ENCODE measurements at places on chromosomes 7 and 10.

GRCh38 chr10:58174831-58175230, 92.9 kb downstream of the IPMK start:
- DNase-seq: no peak

- DNase-seq: no peak
Measured at GRCh38 chr7:19670806-19671205, 38.0 kb downstream of the POLR1F start.

- peak; percentile 68 for DNase-seq
Measured at GRCh38 chr7:88243345-88243909, 23.6 kb upstream of the SRI start.

DNA sequence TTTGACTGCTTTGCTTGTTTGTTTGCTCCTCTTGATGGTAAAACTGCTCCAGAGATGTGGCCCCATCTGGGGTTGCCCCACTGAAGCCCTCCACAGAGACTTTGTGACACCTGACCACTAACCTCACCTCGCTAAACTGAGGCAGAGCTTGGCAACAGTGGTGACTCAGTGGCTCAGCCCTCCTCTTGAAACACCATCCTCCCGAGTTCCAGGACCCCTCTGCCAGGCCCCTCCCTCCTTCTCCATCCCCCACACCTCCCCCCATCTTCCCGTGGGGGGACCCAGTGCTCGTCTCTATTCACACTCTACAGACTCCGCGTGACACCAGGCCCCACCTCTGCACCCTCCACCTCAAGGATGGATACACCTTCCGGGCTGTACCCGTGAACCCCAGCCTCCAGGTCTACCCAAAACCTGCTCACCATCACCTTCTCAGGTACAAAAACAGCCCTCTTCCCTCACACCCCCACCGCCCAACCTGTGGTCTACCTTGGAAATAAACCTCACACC, 19.0 kb upstream of the RET start:
- DNase-seq: no peak

DNA sequence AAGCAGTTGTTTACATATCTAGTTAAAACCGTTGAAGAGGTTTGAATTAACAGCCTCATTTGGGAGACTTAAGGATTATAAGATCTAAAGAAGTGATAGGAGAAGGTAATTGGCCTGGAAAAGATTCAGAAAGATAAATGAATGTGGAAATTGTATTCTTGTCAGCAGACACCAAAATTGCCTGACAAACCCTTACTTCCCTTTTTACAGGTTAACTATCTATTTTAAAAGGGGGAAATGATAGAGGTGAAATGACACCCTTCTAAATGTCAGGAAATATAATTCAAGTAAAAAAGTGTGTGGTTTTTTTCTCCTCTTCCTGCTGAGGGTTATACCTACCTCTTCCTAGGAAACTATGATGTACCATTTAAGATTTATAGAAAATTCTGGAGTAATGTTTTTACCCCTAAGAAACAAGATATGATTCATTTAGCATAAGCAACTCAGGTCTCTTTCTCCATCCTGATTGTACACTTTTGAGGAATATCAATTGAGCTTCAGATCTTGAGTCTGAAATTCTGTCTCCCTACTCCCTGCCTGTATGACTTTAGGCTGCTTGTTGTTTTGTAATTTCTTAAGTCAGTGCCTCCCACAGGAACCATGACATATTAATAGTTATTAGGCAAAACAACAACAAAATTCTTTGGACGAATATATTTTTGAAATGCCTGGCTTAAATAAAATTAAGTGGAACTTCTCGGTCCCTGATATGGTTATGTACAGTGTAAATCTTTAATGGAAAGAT, 250.4 kb downstream of the RNLS start:
- peak; percentile 52 for DNase-seq

- DNase-seq: peak; percentile 78
Measured at GRCh38 chr7:100674411-100675104, 1.0 kb downstream of the GNB2 start.

- DNase-seq: no peak
Measured at GRCh38 chr7:96719164-96719563, 9.5 kb upstream of the SEM1 start.

DNA sequence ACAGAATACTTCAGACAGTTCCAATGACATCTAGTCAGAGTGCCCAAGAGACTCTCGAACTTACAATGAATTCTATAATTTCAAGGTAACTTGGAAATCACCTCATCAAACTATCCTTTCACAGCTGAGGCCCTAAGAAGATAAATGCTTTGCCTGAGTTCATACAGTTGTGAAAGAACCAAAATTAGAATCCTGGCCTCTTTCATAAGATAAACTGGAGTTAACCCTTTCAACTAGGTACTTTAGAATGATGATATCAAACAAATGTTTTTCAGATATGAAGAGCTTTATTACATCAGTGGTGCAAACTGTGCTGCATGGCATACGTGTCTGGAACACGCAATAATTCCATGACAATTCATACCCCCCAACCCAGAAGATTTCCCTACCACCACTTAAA, 17.9 kb downstream of the DOCK4 start:
- DNase-seq: no peak

GRCh38 chr10:101653536-101653935, 41.4 kb downstream of the FBXW4 start:
- DNase-seq: no peak

DNA sequence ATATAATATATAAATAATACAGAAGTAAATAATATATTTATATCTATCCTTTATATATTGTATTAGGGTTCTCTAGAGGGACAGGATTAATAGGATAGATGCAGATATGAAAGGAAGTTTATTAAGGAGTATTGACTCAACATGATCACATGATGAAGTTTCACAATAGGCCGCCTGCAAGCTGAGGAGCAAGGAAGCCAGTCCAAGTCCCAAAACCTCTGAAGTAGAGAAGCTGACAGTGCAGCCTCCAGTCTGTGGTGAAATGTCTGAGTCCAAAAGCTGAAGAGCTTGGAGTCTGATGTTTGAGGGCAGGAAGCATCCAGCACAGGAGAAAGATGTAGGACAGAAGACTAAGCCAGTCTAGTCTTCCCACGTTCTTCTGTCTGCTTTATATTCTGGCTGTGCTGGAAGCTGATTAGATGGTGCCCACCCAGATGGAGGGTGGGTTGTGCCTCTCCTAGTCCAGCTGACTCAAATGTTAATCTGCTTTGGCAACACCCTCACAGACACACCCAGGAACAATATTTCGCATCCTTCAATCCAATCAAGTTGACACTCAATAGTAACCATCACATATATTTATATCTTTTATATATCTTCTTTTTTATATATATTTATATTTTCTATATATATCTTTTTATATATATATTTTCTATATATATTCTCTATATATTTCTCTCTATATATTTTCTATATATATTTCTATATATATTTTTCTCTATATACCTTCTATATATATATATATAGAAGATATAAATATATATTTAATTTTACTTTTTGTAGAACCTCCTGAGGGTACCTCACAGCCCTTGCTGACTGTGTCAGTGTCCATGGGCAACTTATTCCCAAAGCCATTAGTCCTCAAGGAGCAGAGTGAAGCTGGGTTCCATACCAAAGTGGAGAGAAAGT, 24.6 kb upstream of the AKR1B10 start:
- no peak for DNase-seq

DNA sequence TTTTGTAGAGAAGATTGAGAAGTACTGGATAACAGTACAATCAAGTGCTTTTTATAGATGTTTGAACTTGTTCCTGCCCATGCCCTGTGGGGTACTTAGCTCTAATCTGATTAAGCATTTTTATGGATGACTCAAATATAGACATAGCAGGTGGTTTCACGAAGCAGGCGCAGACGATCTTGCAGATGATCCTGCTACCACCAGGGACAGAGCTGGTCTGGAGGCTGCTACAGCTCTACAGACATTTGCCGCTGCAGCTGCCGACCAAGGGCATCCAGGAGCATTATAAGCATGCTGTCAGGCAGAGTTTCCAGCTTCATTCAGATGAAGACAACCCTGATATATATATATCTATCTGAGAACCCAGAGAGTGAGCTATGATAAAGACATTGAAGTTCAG, 650.4 kb downstream of the NXPH1 start:
- no peak for DNase-seq

DNA sequence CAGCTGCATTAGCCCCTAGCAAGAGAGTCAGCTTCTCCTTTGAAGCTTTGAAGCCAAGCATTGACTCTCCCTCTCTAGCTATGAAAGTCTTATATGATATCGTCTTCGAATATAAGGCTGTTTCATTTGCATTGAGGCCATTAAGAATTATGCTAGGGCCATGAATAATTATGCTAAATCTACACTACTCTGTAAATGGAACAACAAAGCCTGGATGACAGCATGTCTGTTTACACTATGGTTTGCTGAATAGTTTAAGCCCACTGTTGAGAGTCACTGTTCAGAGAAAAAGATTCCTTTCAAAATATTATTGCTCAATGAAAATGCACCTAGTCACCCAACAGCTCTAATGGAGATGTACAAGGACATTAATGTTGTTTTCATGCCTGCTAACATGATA, 52.8 kb downstream of the ZNF438 start:
- DNase-seq: no peak

DNA sequence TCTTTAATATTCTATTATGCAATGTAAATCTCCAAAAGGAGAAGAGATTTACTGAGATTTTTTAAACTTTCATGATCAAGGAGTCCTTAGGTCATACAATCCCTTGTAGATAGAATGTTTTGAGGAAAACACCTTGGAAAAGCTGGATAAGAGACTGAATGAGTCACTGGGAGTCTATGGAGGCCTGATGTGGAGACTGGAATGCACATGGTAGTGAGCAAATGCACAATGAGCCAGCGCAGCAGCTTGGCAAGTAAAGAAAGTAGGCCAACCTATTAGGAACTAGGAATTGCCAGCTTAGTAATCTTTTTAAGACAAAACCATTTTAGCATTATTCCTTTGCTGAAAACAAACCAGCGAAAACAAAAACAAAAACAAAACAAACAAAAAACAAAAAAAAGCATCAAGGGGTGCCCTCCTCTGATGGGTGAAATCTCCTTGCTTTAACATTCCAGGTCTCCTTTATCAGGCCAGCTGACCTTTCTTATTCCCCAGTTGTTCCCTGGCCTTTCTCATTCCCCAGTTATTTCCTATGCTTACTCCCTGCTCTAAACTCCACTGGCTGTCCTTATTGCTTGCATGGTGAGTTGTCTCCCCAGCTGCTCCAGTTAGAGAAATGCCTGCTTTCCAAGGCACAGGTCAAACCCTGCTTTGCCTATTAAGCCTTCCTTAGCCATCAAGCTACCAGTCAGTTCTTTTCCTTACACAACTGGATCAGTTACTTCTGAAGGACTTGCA, 135.8 kb downstream of the PLCE1 start:
- no peak for DNase-seq

DNA sequence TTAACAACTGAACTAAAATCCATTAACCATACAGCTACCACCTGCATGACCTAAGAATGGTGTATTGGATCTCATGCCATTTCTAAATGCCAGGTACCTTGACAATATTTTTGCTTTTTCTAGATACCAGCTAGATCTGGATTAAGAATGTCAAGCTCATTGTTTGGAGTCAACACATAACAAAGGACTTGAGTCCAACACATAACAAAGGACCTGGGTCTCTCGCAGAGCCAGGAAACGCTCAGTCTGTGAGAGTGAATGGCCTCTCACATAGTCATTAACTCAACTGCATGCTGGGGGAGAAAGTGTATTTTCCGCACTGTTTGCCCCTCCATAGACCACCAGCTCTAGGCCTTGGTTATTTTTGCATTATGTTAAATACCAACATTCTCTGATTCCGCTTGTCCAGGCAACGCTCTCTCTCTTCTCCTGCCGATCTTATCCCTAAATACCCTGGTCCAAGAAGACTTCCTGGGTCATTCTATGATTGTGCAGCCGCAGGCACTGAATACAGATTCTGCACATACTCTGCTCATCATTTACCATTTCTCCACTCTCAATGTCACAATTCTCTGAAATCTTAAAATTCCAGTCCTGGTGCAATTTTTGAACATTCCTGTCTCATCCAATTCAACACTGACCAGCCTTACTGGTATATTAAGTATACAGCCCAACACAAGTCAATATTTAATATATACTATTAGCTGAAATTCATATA, 31.2 kb downstream of the ITIH5 start:
- DNase-seq: no peak
